Activated T-helper 1 cell treated with Interleukin-2 at 50 U/mL for 16 hours (primary cell): ENCODE measurements at places on chromosomes 7 and 10.

DNA sequence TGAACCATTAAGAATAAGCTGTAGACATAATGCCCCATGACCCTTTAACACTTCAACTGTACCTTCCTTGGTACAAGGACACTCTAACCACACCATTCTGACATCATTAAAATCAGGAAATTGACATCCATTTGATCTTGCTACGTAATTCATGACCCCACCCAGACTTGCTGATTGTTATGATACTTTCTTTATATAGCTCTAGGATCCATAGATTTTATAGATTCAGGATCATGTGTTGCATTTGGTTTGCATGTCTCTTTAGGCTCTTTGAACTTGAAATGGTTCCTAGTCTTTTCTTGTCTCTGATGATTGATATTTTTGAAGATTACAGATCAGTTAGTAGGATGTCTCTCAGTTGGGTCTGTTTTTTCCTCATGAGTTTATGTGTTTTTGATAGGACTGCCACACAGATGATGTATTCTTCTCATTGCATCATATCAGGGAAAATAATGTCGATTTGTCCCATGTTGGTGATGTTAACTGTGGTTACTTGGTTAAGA, 13.5 kb downstream of the CCM2 start:
- no peak for DNase-seq

GRCh38 chr10:112208292-112208691, 24.7 kb upstream of the GPAM start:
- no peak for DNase-seq

DNA sequence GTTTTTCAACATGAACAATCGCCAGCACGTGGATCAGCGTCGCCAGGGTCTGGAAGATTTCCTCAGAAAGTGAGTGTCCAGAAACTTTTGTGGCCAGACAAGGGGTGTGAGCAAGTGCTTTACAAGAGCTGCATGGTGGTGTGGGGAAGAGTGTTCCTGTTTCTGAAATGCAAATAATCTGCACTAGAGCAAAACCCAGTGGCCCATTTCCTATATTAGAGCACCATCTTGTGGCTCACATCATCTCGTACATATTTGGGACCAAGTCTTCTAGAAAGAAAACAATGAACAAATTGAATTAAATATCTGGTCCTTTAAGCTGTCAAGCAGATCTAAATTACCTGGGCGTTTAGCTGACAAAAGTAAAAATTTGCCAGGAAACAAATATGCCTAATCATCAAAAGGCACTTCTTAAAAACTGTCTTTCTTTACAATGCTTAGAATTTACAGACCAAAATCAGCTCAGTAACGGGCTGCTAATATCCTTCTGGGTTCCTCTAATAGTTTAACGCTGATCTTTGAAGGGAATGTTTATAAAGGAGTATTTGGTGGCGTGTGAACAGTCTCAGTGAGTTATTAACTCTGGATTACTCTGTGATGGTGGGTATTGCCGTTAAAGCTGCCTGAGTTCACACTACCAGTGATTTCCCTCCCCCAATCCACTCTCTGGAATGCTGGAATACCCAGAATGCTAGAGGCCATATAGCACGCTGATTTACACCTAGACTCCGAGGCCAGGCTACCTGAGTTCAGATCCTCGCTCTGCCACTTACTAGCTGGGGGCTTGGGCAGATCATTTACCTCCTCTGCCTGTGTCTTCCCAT, 73.6 kb downstream of the SNX10 start:
- no peak for DNase-seq

GRCh38 chr7:6554848-6555247, 3.6 kb upstream of the GRID2IP start:
- DNase-seq: no peak

GRCh38 chr10:92699193-92699517, 9.4 kb downstream of the HHEX start:
- no peak for DNase-seq

DNA sequence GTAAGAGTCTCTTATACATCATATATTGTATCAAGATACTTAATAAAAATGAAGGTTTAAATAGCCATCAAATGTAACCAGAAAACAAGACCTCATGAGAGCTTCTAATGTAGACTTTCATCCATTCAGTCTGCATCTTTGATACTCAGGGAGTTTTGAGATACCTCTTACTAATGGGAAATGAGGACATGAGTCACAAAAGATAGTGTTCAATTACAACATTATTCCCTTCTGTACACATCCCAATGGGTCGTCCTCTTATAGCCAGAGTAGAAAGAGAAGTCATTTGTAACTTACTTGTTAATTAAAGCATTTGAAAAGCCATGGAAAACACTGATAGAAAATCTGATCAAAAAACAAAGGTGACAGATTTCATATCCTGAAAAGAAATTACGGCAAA, 19.4 kb downstream of the SHTN1 start:
- no peak for DNase-seq

GRCh38 chr7:44980393-44981034, 1.7 kb upstream of the MYO1G start:
- no peak for DNase-seq

DNA sequence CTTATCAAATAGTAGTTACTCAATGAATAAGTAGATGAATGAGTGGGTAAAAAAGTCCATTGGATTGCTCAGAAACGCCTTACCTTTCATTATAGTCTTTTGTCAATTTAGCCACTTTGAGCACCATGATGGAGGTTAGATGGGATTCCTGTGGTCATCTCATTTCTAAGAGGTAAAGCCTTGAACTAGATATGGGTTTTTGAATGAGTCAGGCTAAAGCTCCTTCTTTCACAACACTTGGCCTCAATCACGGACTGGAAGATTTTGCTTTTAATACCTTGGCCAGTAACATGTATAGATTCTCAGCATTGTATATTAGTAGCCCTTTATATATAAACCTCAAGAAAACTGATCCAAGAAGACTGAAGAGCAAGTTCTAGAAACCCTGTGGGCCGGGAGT, 99.7 kb upstream of the CCDC6 start:
- no peak for DNase-seq

DNA sequence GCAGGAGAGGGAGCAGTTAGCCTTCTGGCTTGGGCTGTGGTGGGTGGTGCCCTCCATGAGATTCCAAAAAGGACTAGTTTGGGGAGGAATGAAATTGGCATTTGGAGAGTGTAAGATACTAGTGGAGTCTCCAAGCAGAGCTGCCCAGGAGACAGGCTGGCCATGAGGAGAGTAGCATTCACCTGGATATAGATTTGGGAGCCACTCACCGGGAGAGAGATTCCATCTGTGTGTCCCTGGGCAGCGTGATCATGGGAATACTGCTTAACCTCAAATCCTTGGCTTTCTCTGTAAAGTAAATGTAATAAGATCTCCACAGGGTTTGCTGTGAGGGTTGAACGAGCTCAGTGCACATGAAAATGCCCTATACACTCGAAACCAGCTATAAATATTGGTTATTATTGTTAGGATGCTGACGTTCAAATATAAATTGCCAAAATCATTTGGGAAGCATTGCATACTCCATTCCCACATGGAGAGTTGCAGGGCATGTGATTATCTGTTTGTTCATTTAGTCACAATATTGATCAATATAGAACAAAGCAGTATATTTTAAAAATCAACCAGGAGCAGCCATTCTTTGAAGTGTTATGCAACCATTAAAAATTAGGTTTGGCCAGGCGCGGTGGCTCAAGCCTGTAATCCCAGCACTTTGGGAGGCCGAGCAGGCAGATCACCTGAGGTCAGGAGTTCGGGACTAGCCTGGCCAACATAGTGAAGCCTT, 143.7 kb downstream of the CUX1 start:
- DNase-seq: no peak

- DNase-seq: no peak
Measured at GRCh38 chr7:158732494-158733219, 28.1 kb upstream of the NCAPG2 start.

GRCh38 chr7:25303281-25304181, 75.2 kb upstream of the NPVF start:
- DNase-seq: no peak

DNA sequence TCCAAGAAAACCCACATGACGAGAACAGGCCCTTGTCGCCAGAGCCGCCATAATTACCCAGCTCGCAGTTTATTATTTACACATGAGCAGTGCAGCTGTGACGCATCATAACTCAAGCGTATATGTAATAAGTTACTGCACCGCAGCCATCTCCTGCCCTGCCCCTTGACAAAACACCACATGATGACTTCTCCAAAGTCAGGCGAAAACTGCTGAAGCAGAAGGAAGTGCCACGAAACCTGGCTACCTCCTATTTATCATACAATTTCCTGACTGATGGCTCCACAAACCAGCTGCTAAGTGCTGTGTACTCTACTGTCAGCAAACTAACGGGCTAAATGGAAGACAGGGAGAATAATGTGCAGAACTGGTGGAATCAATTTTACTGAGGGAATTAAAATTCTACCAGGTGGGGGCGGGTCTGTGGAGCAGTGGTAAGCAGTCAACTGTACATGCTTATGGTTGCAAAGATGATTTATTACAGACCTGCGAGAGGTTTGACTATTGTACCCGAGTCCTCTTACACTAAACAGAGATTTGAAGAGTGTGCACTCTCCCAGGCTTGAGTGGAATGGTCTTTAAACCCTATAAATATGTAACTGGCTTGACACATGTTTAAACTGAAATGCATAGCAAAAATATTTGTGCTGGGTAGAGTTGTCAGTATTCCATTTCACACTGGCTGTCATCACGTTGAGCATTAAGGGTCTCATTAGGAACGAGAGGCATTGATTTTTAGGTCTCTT, 156.0 kb downstream of the GLI3 start:
- DNase-seq: no peak

GRCh38 chr10:215444-215843, 80.2 kb downstream of the ZMYND11 start:
- DNase-seq: no peak

- DNase-seq: no peak
Measured at GRCh38 chr7:22586101-22586785, 86.3 kb upstream of the STEAP1B start.

DNA sequence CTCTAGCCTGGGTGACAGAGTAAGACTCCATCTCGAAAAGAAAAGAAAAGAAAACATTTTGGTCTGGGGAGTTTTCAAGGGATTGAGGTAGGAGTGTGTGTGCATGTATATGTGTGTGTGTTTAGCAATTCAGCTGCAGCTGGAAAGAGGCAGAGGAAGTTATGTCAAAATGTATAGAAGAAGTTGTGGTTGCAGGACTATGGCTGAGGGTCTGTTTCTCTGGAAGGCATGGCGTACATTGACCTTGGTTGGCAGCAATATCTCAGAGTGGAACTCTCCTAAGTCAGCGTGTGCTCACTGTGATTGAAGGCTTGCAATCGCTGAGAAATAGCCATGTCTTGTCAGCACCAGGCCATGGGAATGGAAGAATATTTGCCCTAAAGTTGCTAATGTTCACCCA, 28.6 kb upstream of the RHBDD2 start:
- DNase-seq: no peak

DNA sequence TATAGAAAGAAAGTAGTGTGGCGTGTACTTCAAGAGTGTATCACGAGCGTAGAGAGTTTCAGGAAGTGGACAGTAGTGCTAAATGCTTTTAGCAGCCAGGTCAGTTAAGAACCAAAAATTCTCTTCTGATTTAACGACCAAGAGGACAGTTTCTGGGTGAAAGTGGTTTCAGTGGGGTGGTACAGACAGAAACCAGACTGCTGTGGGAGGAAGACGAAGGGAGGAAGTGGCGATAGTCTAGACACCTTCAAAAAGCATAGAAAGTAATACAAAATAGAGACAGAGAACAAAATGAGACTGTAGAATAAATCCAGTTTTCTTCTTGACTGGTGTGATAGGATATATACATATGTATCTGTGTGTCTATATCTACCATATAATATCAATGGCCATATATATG, 93.5 kb downstream of the MBL2 start:
- DNase-seq: no peak

- no peak for DNase-seq
Measured at GRCh38 chr7:4837041-4837802, 24.6 kb downstream of the PAPOLB start.

DNA sequence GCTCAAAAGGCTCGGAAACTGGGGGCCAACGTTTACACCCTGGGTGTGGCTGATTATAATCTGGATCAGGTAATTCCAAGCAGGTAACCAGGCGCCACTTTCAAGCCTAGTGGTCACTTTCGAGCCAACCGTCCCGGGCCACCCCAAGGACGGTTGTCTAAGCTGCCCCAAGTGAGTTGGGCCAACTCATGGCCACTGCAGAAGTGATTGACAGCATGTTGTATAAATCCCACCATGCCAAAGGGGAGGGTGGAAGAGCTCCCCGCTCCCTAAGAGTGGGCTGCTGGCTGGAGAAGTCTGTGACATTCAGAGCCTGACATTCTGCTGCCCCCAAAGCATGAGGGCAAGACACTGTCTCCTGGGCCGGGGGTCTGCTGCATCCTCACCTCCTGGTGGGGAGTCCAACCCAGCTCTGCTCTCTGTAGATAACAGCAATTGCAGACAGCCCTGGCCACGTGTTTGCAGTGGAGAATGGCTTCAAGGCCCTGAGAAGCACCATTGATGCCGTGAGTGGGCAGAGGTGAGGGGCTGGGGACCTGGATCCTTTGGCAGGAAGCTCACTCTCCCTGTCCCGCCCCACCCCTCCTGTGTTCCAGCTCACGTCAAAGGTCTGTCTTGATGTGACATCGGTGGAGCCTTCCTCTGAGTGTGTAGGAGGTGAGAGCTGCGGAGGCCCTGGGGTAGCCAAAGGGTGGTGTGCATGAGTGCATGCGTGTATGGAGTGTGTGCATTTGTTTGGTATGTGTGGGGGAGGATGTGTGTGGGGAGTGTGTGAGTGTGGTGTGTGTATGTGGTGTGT, 10.8 kb downstream of the ANTXRL start:
- DNase-seq: no peak

DNA sequence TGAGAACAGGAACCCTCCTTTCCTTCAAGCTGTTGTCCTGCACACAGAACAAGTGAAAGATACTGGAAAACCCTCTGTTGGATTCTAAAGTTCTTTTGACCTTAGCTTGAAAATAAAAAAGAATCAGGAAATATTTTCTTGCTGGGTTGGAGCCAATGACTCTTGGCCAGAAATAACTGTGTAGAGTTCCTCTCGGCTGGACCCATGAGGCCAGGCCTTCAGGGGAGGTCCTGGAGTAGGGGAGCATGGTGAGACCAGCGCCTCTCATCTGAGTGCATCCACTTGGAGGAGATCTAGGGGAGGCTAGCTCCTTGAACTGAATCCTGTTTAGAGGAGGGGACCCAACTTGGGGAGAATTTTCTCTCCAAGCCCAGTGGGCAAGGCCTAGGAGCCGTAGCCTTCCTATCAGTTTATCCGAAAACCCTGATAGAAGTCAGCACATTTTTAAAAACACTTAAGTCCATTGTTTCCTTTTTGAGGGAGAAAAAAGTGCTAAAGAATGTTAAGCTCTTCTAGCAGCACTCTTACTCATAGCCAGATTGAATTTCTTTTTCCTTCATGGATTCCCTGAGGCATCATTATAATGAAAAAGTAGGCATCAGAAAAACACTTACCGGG, 635.7 kb upstream of the ANKRD30A start:
- no peak for DNase-seq

DNA sequence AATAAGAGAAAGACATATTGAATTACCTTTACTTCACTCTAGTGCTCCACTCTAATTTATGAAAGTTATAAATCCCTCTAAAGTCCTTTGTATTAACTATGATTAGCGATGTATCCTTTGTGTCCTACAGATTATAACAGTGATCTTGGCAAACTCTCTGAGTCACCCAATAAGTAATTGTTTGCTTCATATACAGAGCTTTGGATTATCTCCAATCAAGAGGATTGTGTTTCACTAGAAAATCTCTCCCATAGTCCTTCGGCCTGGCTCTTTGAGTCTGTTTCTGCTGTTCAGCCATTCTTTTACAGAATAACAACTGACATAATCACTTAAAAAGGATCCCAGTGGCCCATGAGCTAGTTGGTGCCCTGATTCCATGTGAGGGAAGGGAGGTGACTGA, 9.5 kb downstream of the LMOD2 start:
- DNase-seq: no peak
